AG08396 (cell line): ENCODE measurements at places on chromosomes 12 and 14.
A peak's percentile ranks its signal among the peaks of the same experiment; 100 is the strongest.

DNA sequence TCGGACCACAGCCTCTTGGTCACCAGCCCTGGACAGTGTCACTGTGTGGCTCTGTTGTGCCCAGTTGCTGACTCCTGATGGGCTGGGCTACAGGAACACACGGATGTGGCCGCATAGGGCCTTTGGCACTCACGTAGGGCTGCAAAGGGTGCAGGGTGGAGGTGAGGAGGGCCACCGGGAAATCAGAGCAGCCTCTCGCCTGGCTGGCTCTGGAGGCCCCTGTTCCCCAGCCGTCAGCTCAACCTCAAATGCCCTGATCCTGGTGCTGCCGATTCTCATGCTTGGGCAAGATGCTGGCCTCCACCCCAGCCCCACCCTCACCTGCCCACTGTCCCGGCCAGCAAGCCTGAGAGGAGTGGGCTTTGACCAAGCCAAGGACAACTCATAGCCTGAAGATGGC, 59.0 kb downstream of the SLC6A12 start:
- no peak for DNase-seq

GRCh38 chr14:68521961-68522509, 270.8 kb downstream of the ZFP36L1 start:
- DNase-seq = no peak

DNA sequence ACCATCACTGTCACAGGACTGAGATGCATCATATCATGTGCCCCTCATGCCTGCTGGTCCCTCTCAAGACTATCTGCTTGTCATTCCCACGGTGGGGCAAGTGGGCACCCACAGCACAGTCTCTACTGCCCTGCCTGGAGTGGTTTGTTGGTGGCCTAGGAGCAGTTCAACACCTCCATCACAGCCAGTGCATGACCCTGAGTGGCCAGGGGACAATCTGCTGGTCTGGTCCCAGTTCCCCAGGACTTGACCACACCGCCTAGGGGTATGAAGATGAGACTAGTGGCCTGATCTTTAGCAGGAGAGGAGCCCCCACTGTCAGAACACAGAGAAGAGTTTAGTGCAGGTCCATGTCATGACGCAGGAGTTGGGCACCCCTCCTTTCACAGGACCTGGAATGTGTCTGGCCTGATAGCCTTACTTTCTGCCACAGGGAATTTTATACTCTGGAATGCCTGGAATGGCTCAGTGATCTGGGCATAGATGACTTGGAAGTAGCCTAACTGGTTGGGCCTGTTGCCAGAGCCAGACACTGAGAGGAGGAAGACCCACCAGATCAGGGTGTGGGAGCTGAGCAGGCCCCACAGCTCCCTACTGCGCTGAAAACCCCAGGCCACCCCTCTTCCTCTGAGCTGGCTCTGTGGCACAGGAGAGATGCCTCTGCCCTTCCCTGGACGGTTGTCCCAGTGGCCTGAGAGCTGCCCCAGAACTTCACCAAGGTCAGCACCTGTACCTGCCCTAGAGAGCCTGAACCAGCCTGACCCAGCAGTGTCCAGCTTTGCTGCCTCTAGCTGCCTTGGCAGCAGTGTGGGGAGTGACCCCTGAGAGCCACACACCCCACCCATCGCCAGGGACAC, 83.3 kb downstream of the PUS7L start:
- peak; percentile 11 for DNase-seq

DNA sequence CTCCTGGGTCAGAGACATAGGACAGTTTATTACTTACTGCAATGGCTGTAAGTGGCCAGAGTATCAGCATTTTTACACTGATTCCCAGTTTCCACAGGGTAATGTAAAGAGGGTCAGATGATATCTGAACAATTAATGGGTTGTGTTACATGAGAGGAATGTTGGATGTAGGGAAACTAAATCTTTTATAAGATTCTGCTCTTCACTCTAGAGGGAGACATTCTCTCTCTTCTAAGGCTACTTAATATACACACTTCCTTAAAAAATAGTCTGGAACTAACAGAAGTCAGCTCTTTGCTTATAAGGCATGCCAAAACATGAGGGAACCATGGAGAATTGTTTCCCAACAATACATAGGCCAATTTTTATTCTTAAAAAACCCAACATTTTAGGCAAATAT, 389.8 kb downstream of the ETNK1 start:
- no peak for DNase-seq

DNA sequence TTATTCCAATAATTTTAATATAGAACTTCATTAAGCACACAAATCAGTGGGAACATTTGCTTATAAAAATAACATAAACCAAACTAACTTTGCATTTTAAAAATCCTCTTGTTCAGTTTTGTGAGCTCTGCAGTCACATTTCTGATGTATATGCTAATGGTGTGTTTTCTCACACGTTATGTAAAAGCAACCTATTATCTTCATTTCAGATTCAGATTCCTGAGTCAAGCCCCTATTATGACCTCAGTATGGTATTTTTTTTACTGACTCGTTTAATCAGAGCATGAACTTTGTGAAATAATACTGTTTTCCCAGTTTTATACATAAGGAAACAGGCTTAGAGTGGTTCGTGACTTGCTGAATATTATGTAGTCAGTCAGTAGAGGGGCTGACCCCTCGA, 394.0 kb downstream of the TMEM117 start:
- no peak for DNase-seq

- DNase-seq = no peak
Measured at GRCh38 chr12:118512669-118513068, 136.3 kb downstream of the SUDS3 start.

- no peak for DNase-seq
Measured at GRCh38 chr12:109753054-109753401, 39.4 kb downstream of the FAM222A start.

GRCh38 chr12:43766291-43766690, 7.5 kb downstream of the IRAK4 start:
- DNase-seq = no peak

DNA sequence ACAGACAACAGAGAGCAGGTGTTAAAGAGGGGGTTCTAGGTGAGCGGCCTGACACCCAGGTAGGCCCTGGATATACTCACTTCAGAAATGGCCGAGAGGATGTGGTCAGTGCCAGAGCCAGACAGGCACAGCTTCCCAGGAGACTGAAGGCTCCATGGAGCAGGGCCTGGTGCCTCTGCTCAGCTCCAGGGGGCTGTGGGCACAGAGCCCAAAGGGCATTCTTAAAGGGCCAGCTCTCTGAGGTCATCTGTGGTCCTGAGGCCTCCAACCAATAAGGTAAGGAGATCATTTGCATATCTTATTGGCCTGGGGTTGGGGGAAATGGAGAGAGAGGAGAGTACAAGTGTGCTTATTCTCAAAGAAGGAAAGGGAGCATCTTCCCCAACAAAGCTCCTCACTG, 9.7 kb upstream of the PCK2 start:
- no peak for DNase-seq

- DNase-seq = no peak
Measured at GRCh38 chr14:30868736-30869135, 5.6 kb upstream of the COCH start.

GRCh38 chr12:130300737-130301535, 36.8 kb upstream of the PIWIL1 start:
- no peak for DNase-seq

GRCh38 chr12:60421741-60422140, 825.9 kb downstream of the SLC16A7 start:
- no peak for DNase-seq

DNA sequence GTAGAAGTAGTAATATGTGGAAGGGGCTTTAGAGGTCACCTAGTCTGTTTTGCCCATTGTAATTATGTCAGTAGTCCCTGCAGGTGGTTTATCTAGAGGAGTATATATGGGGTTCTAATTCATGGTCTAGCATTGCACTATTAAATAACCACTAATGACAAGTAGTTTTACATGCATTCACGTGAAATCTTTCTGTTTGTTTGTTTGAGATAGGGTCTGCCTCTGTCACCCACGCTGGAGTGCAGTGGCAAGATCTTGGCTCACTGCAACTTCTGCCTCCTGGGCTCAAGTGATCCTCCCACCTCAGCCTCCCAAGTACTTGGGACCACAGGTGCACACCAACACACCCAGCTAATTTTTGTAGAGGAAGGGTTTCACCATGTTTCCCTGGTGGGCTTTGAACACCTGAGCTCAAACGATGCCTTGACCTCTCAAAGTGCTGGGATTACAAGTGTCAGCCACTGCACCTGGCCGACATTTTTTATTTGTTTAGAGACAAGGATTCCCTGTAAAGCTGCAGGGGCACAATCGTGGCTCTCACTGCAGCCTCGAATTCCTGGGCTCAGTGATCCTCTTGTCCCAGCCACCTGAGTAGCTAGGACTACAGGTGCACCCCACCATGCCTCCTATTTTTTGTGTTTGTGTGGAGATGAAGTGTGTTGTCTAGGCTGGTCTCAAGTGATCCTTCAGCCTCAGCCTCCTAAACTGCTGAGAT, 12.0 kb upstream of the PSEN1 start:
- DNase-seq = no peak

- DNase-seq = no peak
Measured at GRCh38 chr12:25714198-25714984, 161.3 kb upstream of the LMNTD1 start.

- DNase-seq = peak; percentile 93
Measured at GRCh38 chr12:25958428-25959070, at the start of gene RASSF8. TSS of gene RASSF8 (plus strand) at chr12:25958682. CDS start at chr12:26055344, 96,662 bp downstream.

GRCh38 chr14:73794146-73794545, 57.5 kb upstream of the PTGR2 start:
- DNase-seq = no peak

- no peak for DNase-seq
Measured at GRCh38 chr12:46794593-46795190, 31.1 kb downstream of the SLC38A4 start.

GRCh38 chr12:65293735-65294134, 15.3 kb downstream of the MSRB3 start:
- no peak for DNase-seq

DNA sequence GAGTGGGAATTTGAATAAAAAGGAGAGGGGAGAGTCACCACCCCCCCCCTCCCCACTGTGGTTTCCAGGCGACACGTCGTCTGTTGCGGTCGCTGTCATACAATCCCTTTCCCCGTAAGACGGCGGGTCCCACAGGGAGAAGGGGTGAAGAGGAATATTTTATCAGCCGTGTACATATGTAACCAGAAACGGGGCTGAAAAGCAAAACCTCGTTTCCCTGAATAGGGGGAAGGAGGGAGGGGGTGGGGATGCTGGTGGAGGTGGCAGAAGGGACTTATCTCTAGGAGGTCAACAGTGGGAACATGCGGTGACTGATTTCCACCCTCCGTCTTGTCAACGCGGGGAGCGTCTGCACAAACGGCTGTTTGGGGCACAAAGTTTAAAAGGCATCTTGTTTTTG, 171.4 kb downstream of the RBM19 start:
- no peak for DNase-seq

GRCh38 chr12:9731797-9732196, 1.1 kb downstream of the CLECL1 start:
- DNase-seq = no peak

- no peak for DNase-seq
Measured at GRCh38 chr12:84741692-84742091, 170.9 kb downstream of the SLC6A15 start.

GRCh38 chr14:81193924-81194633, 26.7 kb downstream of the GTF2A1 start:
- no peak for DNase-seq

- no peak for DNase-seq
Measured at GRCh38 chr12:49693931-49694444, 13.2 kb downstream of the FMNL3 start.

- DNase-seq = no peak
Measured at GRCh38 chr14:69945912-69946311, 66.7 kb downstream of the SMOC1 start.

DNA sequence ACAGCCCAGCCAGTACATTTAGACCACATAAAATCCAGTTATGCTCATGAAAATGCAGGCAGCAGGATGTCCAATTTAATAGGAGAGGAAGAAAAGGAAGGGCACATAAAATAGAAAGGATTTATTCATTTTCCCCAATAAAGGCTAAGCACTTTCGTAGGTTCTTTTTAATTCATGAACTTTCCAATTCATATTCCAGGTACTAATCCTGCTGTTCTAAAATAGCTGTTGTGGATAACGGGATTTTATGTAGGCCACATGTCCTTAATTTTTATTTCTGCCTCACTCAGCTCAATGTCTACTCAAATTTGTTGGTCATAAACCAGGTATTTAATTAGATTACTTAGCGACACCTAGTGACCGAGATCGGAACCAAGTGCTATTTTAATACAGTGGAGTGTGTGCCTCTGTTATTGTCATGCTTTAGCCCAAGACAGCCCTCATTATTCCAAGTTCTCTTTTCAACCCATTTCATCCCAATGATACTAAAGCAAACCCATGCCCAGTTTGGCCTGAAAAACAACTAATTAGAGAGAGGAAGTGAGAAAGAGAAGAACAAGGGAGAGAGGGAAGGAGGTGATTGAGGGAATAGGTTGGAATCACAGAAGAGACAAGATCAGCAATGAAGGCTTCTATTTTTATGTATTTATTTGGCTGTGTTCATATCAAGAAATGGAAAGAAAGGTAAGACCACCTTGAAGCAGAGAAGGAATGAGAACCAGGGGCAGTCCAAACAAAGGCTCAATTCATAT, 45.9 kb upstream of the IFNG-AS1 start:
- peak; percentile 50 for DNase-seq

DNA sequence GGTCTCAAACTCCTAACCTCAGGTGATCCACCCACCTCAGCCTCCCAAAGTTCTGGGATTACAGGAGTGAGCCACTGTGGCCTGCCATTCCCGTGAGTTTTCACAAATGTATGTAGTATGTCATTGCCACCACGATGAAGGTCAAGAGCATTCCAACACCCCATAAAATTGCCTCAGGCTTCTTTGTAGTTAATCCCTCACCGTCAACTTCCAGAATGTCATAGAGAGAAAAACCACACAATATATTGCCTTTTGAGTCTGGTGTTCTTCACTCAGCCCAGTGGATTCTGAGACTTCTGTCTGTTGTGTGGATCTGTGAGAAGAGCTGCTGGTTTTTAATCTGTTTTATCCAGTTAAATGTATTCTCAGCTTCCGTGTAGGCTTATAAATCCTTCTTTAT, 12.6 kb upstream of the CFAP251 start:
- no peak for DNase-seq

DNA sequence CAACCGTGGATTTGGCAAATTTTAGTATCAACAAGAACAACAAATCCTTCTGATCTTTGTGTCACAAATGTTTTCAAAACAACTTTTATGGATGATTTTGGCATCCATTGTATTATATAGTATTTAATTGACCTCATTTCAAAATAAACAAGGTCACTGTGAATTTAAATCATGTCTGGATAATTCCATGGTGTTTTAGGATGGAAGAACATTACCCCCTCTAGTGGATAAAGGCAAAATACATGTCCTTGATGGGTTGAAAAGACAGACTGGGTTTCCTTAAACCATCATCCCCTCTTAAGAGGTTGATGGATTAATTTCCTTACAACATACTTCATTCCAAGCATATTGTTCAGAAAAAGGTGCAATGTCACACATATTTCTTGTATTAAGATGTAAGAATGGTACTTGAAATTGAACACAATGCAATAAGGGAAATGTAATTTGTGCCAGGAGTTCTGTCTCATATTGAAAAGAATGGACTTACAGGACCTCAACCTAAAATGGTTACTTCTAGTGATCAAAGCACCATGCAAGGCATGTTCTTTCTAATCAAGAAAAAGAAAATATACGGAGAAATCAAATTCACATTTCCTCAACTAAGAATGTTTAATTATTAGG, 352.0 kb downstream of the BCAT1 start:
- DNase-seq = peak; percentile 27
